ENCODE measurements at places on chromosomes 3 and 15. TPM values are rescaled to one million over a fixed set of nuclear protein-coding genes. Genes with fewer than 3 reads are reported as not detected.

The AGTR1 gene
- 0.03 TPM for total RNA-seq

DNA sequence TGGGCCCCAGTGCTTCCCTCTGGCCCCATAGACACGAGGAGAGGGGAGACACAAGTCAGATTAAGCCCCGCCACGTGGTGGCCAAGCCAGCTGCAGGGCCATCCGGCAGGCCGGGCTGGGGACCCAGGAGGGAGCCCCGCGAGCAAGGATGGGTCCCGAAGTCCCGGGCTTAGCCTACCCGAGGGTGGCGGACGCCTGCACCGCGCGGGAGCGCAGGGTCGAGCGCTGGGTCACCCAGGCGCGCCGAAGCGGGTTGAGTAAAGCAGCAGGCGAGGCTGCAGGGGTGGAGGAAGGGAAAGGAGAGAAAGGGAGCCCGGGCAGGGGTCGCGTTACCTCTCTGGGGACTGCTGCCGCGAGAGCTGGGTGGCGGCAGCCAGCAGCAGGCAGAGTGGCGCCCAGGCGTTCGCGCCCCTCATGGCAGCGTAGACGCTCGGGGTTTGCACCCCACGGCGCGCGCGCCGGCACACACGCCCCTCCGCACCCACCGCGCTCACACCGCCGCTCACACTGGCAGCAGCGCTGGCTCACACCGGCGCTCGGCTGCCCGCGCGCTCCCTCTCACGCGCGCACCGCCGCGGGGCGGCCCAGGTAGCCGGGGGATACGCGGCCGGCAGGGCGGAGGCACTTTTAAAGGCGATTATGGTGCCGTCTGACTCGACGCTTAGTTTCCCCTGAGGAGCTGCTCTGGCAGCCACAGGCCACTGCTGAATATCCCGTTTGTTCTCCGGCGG, at the start of gene PCOLCE2:
Gene PCOLCE2, minus strand, starts transcription at position 603 of the 731 bp plus-strand sequence. Its CDS starts 187 bp downstream, at position 416.
- DNase-seq: no peak

The CMTM8 gene
- total RNA-seq: 1.1 TPM

DNA sequence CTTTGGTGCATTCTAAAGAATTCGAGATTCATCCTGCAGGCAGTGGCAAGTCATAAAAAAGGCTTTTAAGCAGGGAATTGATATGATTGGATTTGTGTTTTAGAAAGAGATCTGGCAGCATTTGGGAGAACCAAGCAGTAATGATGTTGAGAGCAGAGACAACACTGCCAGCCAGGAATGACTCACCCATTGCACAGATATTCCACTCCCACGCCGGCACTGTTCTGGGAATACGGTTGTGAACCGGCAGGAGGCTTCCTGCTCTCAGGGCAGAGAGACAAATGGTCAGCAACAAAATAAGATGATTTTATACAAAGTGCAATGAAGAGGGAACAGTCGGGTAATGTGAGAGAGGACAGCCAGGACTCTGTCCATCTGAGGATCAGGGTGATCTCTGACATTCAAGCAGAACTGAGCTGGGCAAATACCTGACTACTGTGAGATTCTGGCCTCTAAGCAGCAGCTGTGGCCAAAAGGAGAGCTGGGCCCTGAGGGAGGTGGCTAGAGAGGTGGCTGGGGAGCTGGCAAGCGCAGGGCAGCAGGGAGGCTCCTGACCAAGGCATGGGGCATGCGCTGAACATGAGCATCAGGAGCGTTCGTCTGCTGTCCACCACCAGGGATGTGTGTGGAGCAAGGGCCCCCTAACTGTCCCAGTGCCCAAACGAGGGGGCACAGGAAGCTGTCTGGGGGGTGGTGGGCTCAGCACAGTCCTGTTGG, 56.1 kb upstream of the PLXNA1 start:
- no peak for DNase-seq

GRCh38 chr3:81760924-81761903, at the start of gene GBE1:
Gene GBE1 (minus strand): TSS chr3:81761645. CDS start chr3:81761517, 128 bp downstream.
- DNase-seq: peak; percentile 95

DNA sequence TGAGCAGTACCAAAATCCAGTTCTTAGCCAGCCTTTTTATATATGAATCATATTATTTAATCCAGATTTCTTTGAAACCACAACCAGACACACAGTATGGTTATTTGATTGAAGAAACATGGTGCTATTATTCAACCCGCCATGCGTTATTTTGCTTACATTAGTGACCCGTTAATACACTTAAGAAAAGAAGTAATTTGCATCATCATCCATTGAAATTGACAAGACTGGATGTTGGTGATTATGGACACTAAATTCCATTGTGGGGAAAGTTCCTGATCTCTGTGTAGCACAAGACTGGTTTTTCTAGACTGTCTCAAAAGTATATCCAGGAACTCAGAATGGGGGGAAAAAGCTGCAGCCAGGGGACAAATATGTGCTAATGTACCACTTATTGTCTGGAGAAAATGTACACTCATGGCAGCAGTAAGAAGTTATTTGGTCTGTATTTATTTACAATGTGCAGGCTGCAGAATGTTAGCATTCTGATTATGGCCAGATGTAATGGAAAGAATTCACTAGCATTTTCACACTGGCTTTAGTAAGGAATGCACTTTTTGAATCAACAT, 80.3 kb downstream of the FILIP1L start:
- DNase-seq: no peak

The SPINK8 gene
- not detected for total RNA-seq

- DNase-seq: peak; percentile 34
Measured at GRCh38 chr15:66004618-66005262, 135.4 kb downstream of the RAB11A start.

Data from Caki2 (cell line).